Stimulated activated CD4-positive, alpha-beta T cell treated with anti-CD3 and anti-CD28 coated beads, Interleukin-1b, Interleukin-23, amount 100 ng/mL, for 48 hours (primary cell): ENCODE measurements at places on chromosomes 6 and 20.
A peak's percentile ranks its signal among the peaks of the same experiment; 100 is the strongest.

GRCh38 chr6:36515844-36516243 is 31.4 kb downstream of the STK38 start:
- no peak for DNase-seq

DNA sequence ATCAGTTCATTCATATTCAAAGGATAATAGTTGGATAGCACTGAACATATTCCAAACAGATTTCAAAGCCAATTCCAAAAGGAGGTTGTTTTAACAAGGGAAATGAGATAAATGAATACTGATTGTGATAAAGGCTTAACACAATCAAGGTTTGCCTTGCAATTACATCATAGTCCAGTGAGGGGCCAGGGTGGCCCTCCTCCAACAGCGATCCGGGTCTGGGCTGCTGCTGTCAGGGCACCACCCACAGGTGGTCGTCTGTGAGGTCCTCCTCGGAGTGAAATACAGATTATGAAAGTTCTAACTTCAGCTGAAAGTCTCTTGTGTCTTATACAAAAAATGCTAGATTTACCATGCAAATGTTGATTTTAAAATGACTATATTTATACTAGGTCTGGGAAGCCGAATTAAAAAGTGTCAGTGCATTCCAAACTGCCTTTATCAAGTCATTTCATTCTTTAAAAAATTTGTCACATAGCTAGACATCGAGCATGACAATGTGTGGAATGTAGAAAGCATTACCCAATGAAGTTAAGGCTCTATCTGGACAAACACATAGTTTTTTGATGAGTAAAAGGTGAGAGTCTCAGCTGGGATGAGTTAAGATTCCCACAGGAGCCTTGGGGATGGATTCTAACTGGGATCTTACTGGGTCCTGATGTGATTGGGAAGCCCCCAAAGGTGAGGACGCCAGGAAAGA is 65.9 kb upstream of the SLC22A23 start:
- DNase-seq: no peak

DNA sequence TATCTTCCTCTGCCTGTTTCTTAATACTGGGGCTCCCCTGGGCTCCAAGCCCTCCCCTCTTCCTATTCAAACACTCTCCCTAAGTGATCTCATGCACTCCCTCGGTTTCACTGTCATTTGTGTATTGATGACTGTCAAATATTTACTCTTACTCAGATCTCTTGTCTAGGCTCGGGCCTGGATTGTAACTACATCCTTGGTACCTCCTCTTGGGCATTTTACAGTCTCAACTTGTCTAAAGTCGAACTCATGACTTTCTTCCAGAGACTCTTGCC is 189.4 kb upstream of the PRDM1 start:
- no peak for DNase-seq

DNA sequence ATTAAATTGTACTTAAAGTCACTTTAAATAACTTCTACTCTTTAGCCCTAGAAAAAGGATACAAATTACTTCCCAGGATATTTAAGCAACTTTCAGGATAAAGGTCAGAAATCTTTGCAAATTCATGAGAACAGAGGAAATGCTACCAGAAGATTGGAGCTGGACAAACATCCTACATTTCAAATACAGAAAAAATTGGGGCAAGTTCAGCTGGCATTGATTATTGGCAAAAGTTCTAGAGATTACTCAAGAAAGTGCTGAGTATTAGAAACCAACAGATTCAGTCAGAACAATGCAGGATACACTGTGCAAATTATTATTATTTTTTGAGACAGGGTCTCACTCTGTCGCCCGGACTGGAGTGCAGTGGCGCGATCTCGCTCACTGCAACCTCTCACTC is 6.0 kb downstream of the SLC22A23 start:
- no peak for DNase-seq

GRCh38 chr6:84016029-84016428 is 17.5 kb upstream of the MRAP2 start:
- DNase-seq: no peak

GRCh38 chr20:19661717-19662636 is 96.1 kb upstream of the RIN2 start:
- DNase-seq: peak; percentile 52

- DNase-seq: no peak
These were observed 258.0 kb downstream of the PLCB1 start for GRCh38 chr20:8390037-8390433.

GRCh38 chr6:156862711-156863110 is 85.5 kb downstream of the ARID1B start:
- peak; percentile 67 for DNase-seq

DNA sequence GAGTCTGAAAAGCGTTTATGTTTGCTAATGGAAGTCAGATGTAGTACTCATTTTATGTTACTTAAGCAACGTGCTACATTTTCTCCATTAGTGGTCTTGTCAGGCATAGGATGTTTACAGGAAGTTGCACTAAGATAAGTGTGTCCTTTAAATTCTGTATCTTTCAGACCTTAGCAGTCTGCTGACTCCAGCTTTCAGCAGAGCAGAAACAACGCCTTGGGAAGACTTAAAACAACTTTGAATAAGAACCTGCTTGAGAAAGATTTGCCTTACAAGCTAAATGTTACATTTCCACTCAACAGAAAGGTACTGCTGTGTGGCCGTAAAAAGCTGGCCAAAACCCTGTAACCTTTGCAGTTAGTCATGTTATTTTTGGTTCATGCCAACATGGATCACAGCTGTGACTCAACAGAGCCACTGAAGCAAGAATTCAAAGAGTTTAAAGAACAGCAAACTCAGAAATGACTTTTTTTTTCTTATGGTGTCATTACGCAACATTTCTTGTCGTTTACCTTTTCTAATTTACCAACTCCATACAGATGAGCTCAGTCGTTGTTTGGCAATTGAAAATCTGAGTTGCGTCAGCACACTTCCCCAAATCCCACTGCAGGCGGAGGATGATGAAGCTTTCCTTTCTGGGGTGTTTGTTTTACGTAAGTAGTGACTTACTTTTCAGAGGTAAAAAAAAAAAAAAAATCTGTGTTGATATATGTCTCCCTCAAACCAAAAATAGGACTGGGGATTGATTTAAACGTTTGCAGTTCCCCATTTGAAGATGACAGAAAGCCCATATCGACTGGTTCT is 27.9 kb upstream of the BMP6 start:
- DNase-seq: no peak

DNA sequence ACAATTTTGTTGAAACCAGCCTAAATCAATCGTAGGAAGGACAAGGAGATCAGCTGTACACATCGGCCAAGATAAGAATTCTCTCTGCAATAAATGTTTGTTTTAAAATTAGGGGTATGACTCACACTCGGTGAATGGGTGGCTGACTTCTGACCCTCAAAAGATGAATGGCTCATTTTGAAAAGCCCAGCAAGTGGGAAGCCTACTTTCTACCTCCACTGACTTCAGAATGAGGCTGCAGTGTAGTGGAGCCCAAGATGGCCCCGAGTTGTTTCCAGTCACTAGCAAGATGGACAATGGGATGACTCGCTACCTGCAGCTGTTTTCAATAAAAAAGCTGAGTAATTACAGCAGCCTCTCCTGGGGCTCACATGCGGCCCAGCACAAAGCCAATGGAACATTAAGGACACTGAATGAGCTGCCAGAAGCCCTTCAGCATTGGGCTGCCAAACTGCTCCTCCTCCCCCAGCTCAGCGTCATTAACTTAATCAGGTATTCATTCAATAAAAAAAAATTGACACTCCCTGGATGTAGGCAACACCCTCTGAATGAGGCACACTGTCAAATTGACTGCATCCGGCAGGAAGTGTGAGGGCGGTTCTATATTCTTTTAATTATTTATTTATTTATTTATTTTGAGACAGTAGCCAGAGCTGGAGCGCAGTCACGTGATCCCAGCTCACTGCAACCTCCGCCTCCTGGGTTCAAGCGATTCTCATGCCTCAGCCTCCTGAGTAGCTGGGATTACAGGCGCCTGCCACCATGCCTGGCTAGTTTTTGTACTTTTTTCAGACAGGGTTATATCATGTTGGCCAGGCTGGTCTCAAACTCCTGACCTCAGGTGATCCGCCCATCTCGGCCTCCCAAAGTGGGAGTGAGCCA is 107.3 kb downstream of the GMPR start:
- DNase-seq: no peak

- no peak for DNase-seq
These were observed 14.8 kb downstream of the PTPRK start for GRCh38 chr6:128505603-128506002.

GRCh38 chr20:53880108-53880641 is 190.2 kb downstream of the BCAS1 start:
- DNase-seq: no peak

DNA sequence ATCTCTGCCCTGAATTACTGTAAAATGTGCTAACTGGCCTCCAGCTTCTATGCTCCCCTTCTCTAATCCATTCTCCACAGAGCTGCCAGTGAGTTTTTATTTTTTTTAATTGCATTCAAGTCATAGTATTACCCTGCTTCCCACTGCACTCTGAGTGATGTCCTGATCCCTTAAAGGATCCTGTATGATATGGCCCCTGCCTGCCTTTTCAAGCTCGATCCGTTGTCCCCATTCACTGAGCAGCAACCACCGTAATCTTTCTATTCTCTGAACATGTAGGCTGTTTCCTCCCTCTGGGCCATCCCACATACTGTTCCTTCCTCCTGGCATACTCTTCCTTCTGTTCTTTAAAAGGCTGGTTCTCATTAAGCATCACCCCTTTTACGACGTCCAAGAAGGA is 9.3 kb downstream of the TNFRSF21 start:
- no peak for DNase-seq

DNA sequence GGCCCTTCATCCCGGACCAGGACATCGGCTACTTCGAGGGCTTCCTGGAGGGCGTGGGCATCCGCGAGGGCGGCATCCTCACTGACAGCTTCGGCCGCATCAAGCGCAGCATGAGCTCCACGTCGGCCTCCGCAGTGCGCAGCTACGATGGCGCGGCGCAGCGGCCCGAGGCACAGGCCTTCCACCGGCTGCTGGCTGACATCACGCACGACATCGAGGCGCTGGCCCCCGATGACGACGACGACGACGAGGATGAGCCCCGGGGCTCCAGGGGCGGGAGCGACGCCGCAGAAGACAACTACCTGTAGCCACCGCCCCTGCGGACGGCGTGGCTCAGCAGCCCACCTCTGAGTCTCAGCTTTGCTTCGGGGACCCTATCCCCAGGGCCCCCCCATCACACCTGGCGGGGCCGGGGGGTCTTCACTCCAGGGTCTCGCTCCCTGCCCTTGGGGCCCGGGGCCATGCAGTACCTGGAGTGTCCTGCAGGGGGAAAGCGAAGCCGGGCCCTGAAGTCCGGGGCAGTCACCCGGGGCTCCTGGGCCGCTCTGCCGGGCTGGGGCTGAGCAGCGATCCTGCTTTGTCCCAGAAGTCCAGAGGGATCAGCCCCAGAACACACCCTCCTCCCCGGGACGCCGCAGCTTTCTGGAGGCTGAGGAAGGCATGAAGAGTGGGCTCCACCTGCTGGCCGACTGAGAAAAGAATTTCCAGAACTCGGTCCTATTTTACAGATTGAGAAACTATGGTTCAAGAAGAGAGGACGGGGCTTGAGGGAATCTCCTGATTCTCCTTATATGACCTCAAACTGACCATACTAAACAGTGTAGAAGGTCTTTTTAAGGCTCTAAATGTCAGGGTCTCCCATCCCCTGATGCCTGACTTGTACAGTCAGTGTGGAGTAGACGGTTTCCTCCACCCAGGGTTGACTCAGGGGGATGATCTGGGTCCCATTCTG is 20.8 kb upstream of the HCK start:
- peak; percentile 37 for DNase-seq

GRCh38 chr20:23132930-23133559 is 46.9 kb upstream of the CD93 start:
- DNase-seq: no peak
